ENCODE measurements at places on chromosomes 3 and 15.

DNA sequence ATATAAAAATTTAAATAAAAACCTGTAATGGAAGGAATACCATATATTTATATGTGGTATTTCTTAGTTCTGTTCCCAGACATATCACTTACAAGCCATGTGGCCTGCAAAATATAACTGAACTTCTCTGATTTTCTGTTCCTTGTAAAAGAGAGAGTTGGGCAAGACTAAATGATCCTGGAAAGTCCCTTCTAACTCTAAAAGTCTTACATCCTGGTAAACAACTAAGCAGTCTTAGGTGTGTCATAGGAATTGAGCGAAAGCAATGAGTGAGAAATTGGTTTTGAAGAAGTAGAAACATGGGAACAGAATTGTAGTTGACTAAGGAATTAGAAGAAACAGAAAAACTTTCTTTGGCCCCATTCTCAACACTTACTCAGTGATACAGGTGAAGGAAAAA lies 25.3 kb upstream of the IL20RB start:
- H3K27me3 ChIP-seq: no peaks in the 10 kb centered on the region
- peaks cover 40% of the 10 kb centered on the region for H3K4me1 ChIP-seq
- H3K36me3 ChIP-seq: peaks cover 34% of the 10 kb centered on the region

GRCh38 chr3:42119561-42120355 lies 28.6 kb downstream of the TRAK1 start:
- no peak for DNase-seq
- no peak overlapping the region for H3K4me3 ChIP-seq
- peak overlapping the region; percentile 39 for H3K27ac ChIP-seq
- no peaks in the 10 kb centered on the region for H3K27me3 ChIP-seq
- H3K36me3 ChIP-seq: peaks cover 16% of the 10 kb centered on the region

- H3K4me1 ChIP-seq: peaks cover 74% of the 10 kb centered on the region
- H3K4me3 ChIP-seq: no peak overlapping the region
- H3K36me3 ChIP-seq: peaks cover 17% of the 10 kb centered on the region
Observed at GRCh38 chr3:172675441-172676193, 35.2 kb downstream of the NCEH1 start.

DNA sequence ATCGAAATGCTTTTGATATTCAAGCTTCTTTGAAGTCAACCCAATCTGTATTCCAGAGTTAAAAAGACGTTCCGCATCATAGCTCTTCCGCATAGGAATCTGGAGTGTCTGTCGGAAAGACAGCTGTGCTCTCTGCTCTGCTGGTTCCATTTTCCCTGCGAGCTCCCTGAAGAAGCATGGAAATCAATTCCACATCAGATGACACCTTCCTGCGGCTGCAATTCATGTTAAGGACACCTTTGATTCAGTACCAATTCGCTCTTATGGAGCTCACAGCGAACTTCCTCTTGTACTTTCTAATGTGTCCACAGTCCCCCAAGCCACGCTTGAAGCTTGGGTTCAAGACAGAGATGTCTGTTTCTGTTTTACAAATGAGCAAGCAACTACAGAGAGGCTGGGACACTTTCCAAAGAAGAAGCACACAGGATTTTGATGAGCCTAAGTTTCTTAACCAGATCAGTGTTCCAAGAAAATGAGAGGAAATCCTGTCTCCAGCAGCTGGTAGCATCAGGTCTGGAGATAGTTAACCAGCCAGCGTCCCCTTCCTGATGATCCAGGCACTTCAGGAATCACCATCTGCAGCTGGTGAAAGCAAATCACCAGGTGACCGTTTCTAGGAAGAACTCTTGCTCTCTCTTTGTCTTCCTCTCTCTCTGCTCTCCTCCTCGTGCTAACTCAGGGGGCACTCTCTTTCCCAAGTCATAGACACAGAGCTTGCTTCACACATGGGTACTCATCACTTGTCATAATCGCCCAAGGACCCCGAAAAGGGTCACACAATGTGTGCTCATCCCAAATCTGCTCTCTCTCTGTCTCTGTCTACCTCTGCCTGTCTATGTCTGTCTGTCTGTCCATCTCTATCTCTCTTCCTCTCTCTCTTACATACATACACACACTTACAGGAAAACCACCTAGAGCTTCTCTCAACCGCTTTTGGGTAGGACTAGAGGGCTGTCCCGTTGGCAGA lies 281.8 kb downstream of the FAM43A start:
- H3K27ac ChIP-seq: no peak overlapping the region
- no peak overlapping the region for H3K4me3 ChIP-seq
- H3K4me1 ChIP-seq: no peaks in the 10 kb centered on the region

GRCh38 chr15:39154227-39154638 lies 426.6 kb upstream of the THBS1 start:
- no peaks in the 10 kb centered on the region for H3K27me3 ChIP-seq
- no peak for DNase-seq
- no peaks in the 10 kb centered on the region for H3K36me3 ChIP-seq
- H3K4me1 ChIP-seq: peaks cover 76% of the 10 kb centered on the region
- peak overlapping the region; percentile 8 for H3K27ac ChIP-seq
- no peak overlapping the region for H3K4me3 ChIP-seq

DNA sequence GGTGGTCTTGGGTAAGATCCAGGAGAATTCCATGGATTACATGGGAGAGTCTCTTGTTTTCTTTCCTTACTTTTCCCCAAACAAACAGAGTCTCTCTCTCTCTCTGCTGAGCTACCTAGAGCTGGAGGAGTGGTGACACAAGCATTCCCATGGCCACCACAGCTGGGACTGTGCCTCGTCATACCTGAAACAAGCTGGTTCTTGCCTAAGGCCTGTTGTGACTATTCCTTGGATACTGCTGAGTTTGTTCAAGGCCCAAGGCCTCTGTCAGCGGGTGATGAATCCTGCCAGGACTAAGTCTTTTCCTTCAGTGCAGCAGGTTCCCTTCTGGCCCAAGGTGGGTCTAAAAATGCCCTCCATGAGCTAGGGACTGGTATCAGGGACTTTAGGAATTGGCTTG lies 378.1 kb upstream of the ZNF385D start:
- DNase-seq: no peak
- no peak overlapping the region for H3K4me3 ChIP-seq
- H3K4me1 ChIP-seq: no peaks in the 10 kb centered on the region
- no peak overlapping the region for H3K27ac ChIP-seq
- no peaks in the 10 kb centered on the region for H3K27me3 ChIP-seq

- peaks cover 11% of the 10 kb centered on the region for H3K4me1 ChIP-seq
- H3K27ac ChIP-seq: no peak overlapping the region
- no peak for DNase-seq
- H3K4me3 ChIP-seq: no peak overlapping the region
- peaks cover 8% of the 10 kb centered on the region for H3K27me3 ChIP-seq
- H3K36me3 ChIP-seq: peaks cover 18% of the 10 kb centered on the region
Observed at GRCh38 chr3:16325850-16326249, 60.8 kb downstream of the OXNAD1 start.

DNA sequence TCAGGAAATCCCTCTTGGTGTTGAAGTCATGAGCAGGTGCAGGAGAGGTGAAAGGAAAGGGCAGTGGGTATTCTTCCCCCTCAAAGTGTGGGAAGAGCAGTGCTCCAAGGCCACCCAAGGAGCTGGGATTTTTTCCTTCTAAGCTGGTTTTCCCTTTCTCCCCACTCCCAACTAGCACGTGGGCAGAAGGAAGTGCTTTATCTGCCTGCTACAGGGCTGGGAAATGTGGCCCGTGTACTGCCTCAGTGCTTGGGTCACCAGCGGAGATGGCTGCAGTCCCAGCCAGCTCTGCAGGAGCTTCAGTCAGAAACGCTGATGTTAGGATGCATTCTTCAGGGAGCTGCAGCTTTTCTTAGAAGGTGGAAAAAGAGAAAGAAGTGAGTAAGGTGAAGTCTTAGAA lies 99.2 kb downstream of the CACNA1D start:
- DNase-seq: no peak
- H3K27me3 ChIP-seq: peaks cover 9% of the 10 kb centered on the region
- H3K4me3 ChIP-seq: no peak overlapping the region
- H3K4me1 ChIP-seq: no peaks in the 10 kb centered on the region

DNA sequence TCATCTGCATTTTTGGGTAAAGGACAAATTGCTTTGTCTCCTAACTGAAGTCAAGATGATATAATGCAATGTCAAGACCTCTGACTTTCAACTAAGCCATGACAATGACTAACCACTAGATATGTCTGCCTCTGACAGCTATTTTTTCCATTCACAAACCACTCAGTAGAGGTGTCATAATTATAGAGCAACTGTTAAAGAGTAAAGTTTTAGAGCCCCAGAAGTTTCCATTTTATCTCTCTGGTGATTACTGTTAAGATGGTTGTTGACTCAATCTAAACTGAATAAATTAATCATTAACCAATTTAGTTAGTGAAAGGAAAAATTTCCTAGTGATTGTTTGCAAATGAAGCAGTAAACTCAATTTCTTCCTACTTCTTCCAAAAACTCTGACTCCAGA lies 779.9 kb downstream of the GRM7 start:
- no peaks in the 10 kb centered on the region for H3K27me3 ChIP-seq
- H3K4me1 ChIP-seq: no peaks in the 10 kb centered on the region
- H3K36me3 ChIP-seq: no peaks in the 10 kb centered on the region
- DNase-seq: no peak

DNA sequence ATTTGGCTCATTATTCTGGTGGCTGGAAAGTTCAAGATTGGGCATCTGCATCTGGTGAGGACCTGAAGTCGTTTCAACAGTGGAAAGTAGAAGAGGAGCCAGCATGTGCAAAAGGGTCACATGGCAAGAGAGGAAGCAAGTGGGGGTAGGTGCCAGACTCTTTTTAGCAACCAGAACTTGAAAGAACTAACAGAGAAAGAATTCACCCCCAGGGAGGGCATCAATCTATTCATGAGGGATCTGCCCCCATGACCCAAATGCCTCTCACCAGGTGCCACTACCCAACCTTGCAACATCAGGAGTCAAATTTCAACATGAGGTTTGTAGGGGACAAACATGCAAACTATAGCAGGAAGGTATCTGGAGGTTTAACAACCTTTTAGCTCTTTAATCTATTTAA lies 10.3 kb upstream of the RYK start:
- peaks cover 2% of the 10 kb centered on the region for H3K27me3 ChIP-seq
- no peak for DNase-seq
- H3K27ac ChIP-seq: no peak overlapping the region
